ENCODE measurements at places on chromosomes 3 and 15. TPM values are rescaled to one million over a fixed set of nuclear protein-coding genes. Genes with fewer than 3 reads are reported as not detected.

The XYLB gene
- 5.1 TPM for total RNA-seq

The FANCD2 gene
- 9.0 TPM for total RNA-seq

The GPR160 gene
- total RNA-seq, result 20.4 TPM

The ARPIN gene
- 31.1 TPM for total RNA-seq

The GOLGA8G gene
- total RNA-seq, result not detected

DNA sequence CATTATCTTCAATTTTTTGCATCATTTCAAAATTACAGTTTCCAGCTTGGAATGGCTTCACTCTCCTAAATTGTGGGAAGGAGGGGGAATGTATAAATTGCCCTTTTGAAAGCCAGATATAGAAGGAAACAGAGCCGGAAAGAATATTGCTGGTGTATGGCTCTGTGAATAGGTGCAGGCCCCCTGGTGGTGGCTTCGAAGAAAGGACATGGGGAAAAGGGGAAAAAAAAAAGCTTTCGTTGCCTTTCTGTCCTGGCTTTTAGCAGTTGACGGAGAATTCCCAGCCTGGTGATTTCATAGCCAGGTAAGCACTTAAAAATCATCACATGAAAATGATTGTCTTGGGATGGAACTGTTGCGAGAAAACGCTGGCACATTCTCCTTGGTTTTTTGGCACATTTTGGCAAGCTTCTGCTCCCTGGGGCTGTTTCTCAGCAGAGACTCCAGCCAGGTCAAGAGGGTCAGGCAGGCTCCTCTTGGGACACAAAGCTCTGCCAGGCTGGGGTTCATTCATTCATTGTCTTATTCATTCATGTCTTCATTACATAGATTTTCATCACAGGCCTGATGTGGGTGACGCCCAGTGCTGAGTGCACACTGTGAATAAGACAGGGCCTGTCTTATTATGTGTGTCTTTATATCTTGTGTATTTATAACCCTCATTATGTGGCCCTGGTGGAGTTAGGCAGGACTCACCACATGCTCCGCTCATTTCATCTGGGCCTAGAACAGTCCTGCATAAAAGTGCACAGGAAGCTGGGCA is 300.0 kb upstream of the TPM1 start:
- H3K36me3 ChIP-seq, result no peaks in the 10 kb centered on the region
- H3K4me3 ChIP-seq, result no peak overlapping the region
- DNase-seq, result peak; percentile 91
- H3K4me1 ChIP-seq, result peaks cover 5% of the 10 kb centered on the region
- H3K27ac ChIP-seq, result no peak overlapping the region

DNA sequence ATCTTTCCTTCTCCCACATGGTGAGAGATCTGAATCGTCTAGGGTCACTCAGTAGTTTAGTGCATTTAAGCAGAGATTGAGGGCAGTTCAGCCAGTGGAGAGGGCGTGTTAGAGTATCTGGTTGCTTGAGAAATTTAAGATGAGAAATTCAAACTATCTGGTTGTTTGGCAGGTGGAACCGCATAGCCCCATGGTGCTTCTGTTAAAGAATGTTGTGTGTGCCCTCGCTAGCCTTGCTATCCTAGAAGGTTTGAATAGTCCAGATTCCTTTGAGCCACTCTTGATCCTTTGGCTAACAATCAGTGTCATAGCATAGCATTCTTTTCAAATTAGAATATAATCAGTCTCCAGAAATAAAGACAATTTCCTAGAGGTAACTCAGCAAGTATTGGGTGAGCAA is 32.1 kb downstream of the ABHD17C start:
- H3K4me3 ChIP-seq, result no peak overlapping the region
- no peaks in the 10 kb centered on the region for H3K27me3 ChIP-seq
- no peak for DNase-seq

DNA sequence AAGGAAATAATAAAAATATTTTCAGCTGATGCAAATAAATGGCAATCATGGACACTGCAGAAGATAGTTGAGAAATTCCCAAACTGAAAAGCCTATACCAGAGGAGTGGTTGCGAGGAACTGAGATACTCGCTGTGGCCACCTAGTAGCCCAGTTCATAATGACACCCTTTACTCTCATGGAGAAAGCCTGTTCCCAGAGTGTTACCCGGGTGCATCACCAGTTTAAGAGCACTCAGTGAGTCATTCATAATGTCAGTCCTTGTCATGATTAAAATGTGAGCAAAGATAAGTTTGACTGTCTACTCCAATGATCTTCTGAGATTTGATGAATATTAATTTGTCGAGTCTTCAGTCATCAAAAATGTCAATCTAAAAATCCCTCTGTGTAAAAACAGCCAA is 138.4 kb upstream of the LRRC3B start:
- no peaks in the 10 kb centered on the region for H3K27me3 ChIP-seq
- no peak for DNase-seq
- H3K36me3 ChIP-seq, result no peaks in the 10 kb centered on the region
- no peak overlapping the region for H3K27ac ChIP-seq
- no peaks in the 10 kb centered on the region for H3K4me1 ChIP-seq

DNA sequence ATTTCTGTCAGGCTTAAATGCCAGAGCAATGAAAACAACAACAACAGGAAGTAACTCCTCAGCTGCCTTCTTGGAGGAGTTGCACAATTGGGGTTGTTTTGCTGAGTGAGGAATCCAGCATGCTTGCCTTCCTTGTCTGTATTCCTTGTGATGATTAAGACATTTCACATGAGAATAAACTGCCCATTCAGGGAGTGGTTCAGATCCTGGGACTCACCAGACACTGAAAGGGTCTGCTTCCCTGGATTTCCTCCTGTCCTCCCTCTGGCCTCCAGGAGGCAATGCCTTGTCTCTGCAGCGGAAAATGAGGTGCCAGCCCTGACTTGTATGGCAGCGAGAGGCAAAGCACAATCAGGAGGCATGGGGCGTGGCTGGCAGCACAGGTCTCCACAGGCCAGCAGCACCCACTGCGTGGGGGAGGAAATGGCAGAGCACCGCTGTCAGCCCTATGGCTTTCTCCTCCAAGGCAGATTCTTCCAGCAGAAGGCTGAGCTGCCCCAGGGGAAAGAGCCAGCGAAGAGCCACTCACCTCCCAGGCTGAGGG is 41.5 kb downstream of the RBP2 start:
- no peak overlapping the region for H3K4me3 ChIP-seq
- peak; percentile 36 for DNase-seq
- no peaks in the 10 kb centered on the region for H3K27me3 ChIP-seq
- no peak overlapping the region for H3K27ac ChIP-seq

- no peaks in the 10 kb centered on the region for H3K36me3 ChIP-seq
- DNase-seq, result no peak
- no peak overlapping the region for H3K27ac ChIP-seq
Measured at GRCh38 chr3:99430348-99431134, 207.9 kb upstream of the COL8A1 start.

GRCh38 chr3:111577113-111577512 is 18.0 kb downstream of the ZBED2 start:
- H3K36me3 ChIP-seq, result no peaks in the 10 kb centered on the region
- no peak overlapping the region for H3K27ac ChIP-seq
- no peaks in the 10 kb centered on the region for H3K4me1 ChIP-seq
- DNase-seq, result no peak

- DNase-seq, result no peak
- peaks cover 5% of the 10 kb centered on the region for H3K4me1 ChIP-seq
- no peaks in the 10 kb centered on the region for H3K27me3 ChIP-seq
- no peaks in the 10 kb centered on the region for H3K36me3 ChIP-seq
- H3K27ac ChIP-seq, result no peak overlapping the region
- no peak overlapping the region for H3K4me3 ChIP-seq
Measured at GRCh38 chr3:29169451-29169850, 111.4 kb upstream of the RBMS3 start.

GRCh38 chr3:113498221-113499005 is 16.5 kb downstream of the SPICE1 start:
- no peaks in the 10 kb centered on the region for H3K27me3 ChIP-seq
- H3K27ac ChIP-seq, result no peak overlapping the region
- no peak for DNase-seq

GRCh38 chr15:42069025-42069424 is 25.3 kb downstream of the PLA2G4D start:
- H3K27ac ChIP-seq, result no peak overlapping the region
- no peak for DNase-seq

DNA sequence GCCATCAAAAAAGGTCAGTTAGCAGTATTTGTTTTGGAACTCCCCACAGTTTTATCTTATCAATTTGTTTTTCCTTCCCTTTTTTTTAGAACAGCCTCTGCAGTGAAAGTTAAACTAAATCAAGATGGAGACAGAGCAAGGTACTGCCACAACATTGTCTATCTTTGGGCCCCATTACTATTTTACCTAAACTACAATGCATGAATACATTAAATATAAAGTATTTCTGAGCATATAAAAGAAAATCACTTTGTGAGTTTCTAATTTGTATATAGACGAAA is 139.5 kb downstream of the MEIS2 start:
- no peaks in the 10 kb centered on the region for H3K27me3 ChIP-seq
- H3K36me3 ChIP-seq, result no peaks in the 10 kb centered on the region
- no peak overlapping the region for H3K27ac ChIP-seq
- H3K4me3 ChIP-seq, result no peak overlapping the region
- DNase-seq, result no peak

GRCh38 chr3:49723296-49723627 is 489 bp downstream of the GMPPB start:
- H3K4me3 ChIP-seq, result peak overlapping the region; percentile 99
- no peak for DNase-seq
- peaks cover 62% of the 10 kb centered on the region for H3K4me1 ChIP-seq
- peaks cover 58% of the 10 kb centered on the region for H3K36me3 ChIP-seq
- peak overlapping the region; percentile 98 for H3K27ac ChIP-seq

DNA sequence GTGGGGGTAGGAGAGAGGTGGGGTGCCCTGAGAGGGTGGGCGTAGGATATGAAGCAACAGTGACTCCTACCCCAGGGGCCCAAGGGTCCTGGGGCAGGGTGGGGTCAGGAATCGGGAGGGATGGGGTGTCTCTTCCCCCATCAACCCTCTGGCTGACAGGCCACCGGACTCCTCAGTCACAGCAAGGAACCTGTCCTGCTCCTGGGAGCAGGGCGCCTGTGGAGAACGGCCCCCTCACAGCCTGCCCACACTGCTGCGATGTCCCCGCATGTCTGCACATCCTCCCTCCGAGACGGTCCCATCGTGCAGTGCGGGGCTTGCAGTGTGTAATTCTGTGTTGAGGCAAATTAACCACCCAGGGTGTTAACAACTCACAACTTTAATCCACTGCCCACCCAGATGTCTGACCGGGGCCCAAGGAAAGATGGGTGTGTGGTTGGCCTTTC is 2.7 kb downstream of the TM4SF19 start:
- no peaks in the 10 kb centered on the region for H3K27me3 ChIP-seq
- DNase-seq, result no peak
- no peaks in the 10 kb centered on the region for H3K4me1 ChIP-seq
- H3K27ac ChIP-seq, result no peak overlapping the region
- H3K4me3 ChIP-seq, result no peak overlapping the region
- no peaks in the 10 kb centered on the region for H3K36me3 ChIP-seq

DNA sequence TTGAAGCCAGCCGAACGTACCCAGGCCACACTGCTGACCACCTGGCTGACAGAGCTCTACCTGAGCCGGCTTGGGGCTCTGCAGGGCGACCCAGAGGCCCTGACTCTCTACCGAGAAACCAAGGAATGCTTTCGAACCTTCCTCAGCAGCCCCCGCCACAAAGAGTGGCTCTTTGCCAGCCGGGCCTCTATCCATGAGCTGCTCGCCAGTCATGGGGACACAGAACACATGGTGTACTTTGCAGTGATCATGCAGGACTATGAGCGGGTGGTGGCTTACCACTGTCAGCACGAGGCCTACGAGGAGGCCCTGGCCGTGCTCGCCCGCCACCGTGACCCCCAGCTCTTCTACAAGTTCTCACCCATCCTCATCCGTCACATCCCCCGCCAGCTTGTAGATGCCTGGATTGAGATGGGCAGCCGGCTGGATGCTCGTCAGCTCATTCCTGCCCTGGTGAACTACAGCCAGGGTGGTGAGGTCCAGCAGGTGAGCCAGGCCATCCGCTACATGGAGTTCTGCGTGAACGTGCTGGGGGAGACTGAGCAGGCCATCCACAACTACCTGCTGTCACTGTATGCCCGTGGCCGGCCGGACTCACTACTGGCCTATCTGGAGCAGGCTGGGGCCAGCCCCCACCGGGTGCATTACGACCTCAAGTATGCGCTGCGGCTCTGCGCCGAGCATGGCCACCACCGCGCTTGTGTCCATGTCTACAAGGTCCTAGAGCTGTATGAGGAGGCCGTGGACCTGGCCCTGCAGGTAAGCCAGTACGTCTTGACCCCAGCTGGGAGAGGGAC is 6.2 kb downstream of the VPS18 start:
- no peak for DNase-seq
- peaks cover 15% of the 10 kb centered on the region for H3K4me1 ChIP-seq
- no peak overlapping the region for H3K4me3 ChIP-seq
- H3K27ac ChIP-seq, result no peak overlapping the region
- H3K27me3 ChIP-seq, result no peaks in the 10 kb centered on the region

GRCh38 chr3:89256882-89257281 is 149.5 kb downstream of the EPHA3 start:
- no peaks in the 10 kb centered on the region for H3K27me3 ChIP-seq
- no peak overlapping the region for H3K27ac ChIP-seq
- H3K36me3 ChIP-seq, result no peaks in the 10 kb centered on the region
- DNase-seq, result no peak
- H3K4me3 ChIP-seq, result no peak overlapping the region
- no peaks in the 10 kb centered on the region for H3K4me1 ChIP-seq

DNA sequence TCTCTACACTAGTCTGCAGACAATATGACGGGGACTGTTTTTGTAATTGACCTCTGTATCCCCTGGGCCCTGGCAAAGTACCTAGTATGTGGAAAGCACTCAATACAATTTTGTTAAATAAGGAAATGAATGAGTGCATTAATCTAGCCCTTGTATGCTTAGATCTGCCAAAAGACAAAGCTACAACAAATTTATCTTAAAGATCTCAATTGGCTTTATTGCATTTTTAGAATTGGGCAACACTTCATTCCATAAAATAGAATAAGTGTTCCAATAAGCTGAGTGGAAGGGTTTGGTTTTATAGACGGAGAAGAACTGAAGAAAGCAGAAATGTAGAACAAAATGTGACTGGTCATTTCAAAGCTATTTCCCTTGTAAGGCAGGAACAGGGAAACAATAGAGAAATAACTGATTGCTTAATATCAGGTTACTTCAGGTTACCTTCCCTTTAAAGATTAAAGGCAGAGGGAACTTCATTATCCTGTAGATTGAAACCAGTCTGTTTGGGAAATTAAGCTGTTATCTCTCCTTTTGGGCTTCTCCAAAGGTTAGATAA is 108.3 kb upstream of the MME start:
- H3K27ac ChIP-seq, result peak overlapping the region; percentile 71
- peaks cover 15% of the 10 kb centered on the region for H3K4me1 ChIP-seq
- H3K4me3 ChIP-seq, result no peak overlapping the region
- DNase-seq, result no peak
- no peaks in the 10 kb centered on the region for H3K27me3 ChIP-seq
- H3K36me3 ChIP-seq, result no peaks in the 10 kb centered on the region

- no peak overlapping the region for H3K4me3 ChIP-seq
- no peaks in the 10 kb centered on the region for H3K27me3 ChIP-seq
- no peak overlapping the region for H3K27ac ChIP-seq
- H3K4me1 ChIP-seq, result no peaks in the 10 kb centered on the region
Measured at GRCh38 chr3:147130461-147130860, 275.9 kb downstream of the ZIC4 start.

All from left lung (tissue), 14 donors.